ENCODE measurements at places on chromosomes 4 and X.

GRCh38 chrX:47182106-47182700 lies 11.4 kb upstream of the UBA1 start:
- no peak for DNase-seq

DNA sequence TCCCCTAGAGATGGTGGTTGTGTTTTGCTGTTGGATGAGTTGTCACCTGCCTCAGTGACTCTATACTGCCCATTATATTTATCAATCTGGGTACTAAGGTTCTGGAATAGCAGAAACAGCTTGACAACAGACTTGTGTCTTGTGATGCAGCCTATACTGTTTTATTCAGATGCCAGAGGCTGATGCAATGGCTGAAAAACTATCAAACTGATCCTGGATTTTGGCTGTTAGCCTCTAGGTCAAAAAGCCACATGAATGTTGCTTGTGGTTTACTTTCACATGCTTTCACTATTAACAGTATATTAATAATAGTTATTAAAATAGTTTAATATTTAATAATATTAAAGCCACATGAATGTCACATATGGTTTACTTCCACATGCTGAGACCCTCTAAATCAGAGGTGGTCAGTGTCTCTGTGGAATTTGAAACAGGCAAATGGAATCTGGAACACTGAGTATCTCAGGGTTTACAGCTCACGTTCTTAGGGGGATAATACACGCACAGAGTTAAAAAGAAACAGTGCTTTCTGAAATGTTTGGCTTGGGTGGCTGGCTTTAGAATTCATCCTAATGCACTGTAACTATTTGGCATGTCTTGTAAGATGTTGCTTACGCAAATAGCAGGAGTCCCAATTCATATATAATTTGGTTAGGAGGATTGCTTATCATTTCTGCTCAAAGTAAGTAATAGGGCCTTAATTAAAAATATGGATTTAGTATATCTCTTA lies 82.5 kb upstream of the LCORL start:
- DNase-seq = no peak

- DNase-seq = no peak
Measured at GRCh38 chr4:155805016-155805415, 46.2 kb downstream of the GUCY1B1 start.

GRCh38 chrX:102604327-102604726 lies 5.0 kb downstream of the ARMCX5 start:
- no peak for DNase-seq

- no peak for DNase-seq
Measured at GRCh38 chr4:48570646-48571220, 80.7 kb downstream of the ZAR1 start.

GRCh38 chrX:46561824-46562657 lies 11.5 kb upstream of the CHST7 start:
- DNase-seq = no peak

DNA sequence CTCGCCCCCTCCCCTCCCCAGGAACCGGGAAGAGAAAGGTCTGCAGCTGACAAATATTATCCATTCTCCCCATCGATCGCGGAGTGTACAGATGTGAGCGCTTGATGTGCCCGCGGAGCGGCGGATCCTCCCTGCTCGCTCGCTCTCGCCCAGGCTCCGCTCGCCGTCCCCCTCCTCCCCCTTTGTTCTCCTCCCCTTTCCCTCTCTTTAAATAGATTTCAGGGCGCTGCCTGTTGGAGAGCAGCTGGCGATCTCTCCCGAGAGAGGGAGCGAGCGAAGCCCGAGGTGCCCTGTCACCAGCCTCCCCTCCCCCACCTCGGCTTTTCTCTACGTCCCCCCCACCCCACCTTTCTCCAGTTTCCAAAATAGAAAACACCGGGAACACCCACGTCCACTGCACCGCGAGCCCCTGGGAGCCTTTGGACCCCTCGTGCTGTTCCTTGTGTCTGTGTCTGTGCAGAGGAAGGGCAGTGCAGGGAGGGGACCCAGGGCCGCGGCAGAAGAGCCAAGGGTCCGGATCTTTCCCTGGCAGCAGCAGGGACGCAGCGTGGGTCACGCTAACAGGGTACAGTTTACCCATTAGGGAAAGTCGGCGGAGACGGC lies 56.6 kb upstream of the BCOR start:
- DNase-seq = no peak

DNA sequence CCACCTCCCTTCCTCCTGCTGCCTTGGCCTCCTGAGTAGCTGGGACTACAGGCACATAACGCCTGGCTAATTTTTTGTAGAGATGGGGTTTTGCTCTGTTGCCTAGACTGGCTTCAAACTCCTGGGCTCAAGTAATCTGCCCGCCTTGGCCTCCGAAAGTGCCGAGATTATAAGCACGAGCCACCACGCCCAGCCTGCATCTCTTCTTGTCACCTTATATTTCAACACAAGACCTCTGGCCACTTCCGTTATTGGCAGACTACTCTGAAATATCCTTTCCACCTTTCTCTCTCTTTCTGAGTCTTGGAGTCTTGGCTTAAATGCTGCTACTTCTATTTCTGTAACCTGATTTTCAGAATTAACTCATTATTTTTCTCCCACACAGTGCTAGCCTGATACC lies 5.6 kb downstream of the KIAA0232 start:
- no peak for DNase-seq

DNA sequence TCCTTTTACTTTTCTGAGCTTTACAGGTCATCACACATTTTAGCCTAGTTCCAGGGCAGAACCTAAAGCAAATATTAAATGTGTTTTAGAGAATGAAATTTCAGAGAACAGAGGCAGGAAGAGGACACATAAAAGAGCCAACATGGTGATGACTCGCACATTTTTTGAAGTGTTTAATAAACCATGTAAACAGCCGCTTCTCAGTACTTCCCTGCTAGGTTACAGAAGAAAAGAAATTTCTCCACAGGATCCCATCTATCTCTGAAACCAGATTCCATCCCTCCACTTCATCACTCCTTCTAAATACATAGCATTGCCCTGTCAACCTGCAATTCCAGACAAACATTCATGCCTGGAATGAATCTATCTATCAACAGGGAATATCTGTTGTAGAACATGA lies 949.5 kb upstream of the PCDH7 start:
- DNase-seq = no peak

DNA sequence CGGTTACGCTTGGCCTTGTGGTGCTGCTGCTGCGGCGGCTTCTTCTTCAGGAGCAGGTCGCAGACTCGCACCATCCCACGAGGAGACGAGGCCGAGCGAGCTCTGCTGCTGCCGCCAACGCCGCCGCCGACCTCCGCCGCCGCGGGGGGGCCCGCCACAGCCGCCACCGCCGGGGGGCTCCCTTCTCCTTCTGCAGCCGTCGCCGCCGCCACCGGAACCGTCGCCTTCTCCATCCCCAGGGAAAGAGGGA lies 237 bp downstream of the ANKRD17 start:
- no peak for DNase-seq

- DNase-seq = peak; percentile 5
Measured at GRCh38 chr4:3355266-3355748, 62.5 kb downstream of the RGS12 start.

DNA sequence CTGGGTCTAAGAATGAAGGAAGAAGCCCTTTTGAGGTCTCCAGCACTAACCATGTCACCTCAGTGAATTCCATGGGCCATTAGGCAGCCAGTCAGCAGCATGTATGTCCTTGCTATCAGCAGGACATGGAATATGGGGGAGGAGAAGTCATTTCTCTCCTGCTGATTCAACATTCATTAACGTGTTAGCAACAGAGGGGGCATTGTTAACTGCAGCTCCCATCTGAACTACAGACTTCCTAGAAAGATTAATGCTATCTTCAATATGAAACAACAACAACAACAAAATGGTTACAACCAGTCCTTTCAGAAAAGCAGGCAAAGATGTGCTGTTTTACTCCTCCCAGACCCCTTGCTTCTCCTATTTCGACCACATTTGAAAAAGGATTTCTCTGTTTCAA lies 120.4 kb upstream of the SLC34A2 start:
- no peak for DNase-seq

DNA sequence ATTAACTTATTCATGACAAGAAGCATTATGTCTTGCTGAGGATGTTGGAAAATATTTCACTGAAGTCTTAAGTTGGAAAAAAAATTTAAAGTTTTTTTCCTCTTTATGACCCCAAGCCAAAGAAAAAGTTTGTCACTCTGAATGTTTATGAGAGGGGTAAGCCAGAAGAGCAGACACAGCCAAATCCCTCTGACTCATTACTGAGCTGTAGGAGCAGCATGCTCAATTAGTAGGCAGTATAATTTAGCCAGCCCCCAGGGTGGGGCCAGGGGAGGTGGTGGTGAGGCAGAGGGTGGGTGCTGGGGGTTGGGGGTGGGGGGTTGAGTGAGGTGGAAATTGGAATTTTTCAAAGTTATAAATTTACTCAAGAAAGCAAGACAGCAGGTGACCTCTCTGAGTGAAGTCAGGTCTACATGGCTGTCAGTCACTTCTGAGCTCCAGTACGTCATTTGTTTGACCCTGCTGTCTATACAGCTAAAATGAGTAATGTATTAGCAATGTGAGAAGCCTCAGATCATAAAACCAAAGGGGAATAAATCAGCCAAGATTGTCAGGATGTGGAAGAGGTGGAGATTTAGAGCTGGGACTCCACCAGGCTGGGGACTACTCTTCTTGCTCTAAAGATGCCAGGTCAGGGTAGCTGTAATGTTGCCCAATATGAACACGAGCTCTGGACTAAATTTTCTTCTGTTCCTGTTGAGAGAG lies 98.8 kb upstream of the NDP start:
- DNase-seq = no peak
